Fibroblast of mammary gland (primary cell): ENCODE measurements at places on chromosomes 1 and 21.

GRCh38 chr1:18581420-18581880 lies 49.2 kb upstream of the PAX7 start:
- peak; percentile 8 for DNase-seq

GRCh38 chr1:150311762-150312161 lies 9.6 kb upstream of the PRPF3 start:
- DNase-seq, result no peak

DNA sequence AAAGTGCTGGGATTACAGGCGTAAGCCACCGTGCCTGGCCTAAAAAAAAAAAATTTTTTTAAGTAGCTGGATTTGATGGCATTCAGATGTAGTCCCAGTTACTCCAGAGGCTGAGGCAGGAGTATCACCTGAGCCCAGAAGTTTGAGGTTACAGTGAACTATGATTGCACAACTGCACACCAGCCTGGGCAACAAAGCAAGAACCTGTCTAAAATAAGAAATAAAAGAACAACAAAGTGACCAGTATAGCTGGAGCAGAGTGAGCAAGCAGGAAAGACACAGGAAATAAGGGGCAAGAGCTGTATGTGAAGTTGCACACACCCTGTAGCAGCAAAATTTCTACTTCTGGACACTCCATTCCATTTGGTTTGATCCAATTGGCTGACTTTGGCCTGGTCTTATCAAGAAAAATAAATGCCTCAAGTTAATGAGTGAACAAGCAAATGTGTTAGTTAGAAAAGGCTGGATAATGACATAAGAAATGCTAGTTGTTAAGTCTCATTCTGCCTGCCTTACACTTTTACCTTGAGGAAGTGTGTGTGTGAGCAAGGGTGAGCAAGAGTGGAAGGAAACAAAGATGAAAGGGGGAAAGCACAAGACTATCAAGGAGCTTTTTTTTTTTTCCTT lies 7.9 kb downstream of the ATP5IF1 start:
- no peak for DNase-seq

GRCh38 chr1:29676496-29676895 lies 440.2 kb downstream of the PTPRU start:
- no peak for DNase-seq

GRCh38 chr21:32215306-32215685 lies 63.6 kb downstream of the MIS18A start:
- no peak for DNase-seq

- DNase-seq, result no peak
Observed at GRCh38 chr1:171515299-171515698, 30.0 kb downstream of the PRRC2C start.

- no peak for DNase-seq
Observed at GRCh38 chr1:29749024-29749945, 513.0 kb downstream of the PTPRU start.
